ENCODE measurements at places on chromosomes 3 and 15.

DNA sequence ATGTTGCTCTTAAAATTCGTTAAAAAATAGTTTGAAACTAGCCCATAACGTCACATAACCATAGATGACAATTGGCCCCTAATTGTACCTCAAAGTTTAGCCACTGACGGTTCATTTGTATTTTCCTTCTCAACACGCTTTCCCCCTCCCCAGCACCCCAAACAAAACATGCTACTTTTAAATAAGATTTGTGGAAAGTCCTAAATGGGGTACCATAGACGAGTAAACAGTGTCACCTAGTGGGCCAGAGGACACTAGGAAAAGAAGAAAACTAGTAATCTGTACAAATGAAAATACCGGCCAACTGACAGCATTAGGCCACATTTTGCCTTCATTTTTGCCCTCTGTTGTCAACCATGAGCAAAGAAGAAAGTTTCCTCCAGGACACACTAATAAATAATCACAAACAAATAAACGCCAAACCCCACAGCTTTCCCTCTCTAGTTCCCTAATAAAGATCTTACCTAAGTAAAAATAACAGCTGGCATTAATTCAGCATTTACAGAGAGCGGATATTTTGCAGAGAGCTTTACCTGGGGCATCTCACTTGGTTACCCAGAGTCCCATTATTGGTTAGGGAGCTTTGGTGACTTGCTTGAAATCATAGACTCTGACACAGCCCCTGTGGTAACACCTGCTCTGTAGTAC is 175.1 kb upstream of the ATP11B start:
- DNase-seq, result no peak

- no peak for DNase-seq
Observed at GRCh38 chr3:183487896-183488295, 59.5 kb upstream of the MCF2L2 start.

DNA sequence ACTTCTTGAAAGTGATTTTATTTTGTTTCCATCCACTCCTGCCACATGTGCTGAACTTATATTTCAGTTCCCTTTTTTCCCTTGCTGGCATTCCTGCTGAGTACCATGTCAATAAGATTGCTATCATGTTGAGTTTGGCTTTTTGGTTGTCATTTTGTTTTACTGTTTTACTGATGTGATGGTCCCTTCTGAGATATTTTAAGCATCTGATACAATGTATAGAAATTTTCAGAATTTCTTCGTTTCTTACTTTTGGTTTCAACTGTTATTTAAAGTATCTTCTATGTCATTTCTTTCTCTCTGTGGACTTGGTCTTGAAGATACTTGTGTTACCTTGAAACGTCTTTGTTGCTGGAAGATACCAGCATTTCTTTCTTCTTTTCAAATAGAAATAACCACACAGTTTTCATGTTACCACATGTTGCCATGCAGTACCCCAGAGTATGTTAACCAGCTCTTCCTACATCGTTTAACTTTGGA is 14.1 kb downstream of the SIDT1 start:
- DNase-seq, result no peak

GRCh38 chr15:34904527-34904926 is 65.0 kb downstream of the AQR start:
- no peak for DNase-seq

DNA sequence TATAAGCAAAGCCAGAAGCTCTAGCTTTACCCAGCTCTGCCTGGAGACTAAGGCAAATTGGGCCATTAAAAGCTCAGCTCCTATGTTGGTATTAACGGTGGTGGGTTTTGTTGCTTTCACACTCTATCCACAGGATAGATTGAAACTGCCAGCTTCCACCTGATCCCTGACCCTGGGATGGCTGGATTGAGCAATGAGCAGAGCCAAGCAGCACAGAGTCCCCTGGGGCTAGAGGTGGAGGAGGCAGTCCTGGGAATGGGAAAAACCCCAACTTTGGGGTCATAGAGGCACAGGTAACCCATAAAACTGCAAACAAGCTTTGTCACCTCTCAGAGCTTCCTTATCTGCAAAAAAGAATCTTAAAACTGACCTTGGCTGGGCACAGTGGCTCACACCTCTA is 6.6 kb downstream of the RHO start:
- no peak for DNase-seq

GRCh38 chr3:189914799-189915198 is 205.9 kb downstream of the P3H2 start:
- no peak for DNase-seq

DNA sequence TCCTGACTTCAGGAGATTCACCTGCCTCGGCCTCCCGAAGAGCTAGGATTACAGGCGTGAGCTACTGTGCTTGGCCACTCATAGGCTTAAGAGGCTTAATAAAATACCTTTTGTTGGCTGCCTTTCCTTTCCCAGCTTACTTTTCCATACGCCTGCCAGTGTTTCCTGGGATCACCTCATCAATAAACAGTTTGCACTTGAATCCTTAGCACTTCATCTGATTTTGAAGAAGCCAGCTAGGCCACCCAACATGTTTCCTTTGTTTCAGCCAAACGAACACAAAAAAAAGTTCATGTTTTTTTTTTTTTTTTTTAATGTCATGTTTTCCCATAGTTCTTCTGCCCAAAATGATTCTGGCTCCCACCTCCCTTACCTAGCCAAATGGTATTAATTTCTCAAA is 92.3 kb downstream of the RAP2B start:
- DNase-seq, result no peak

DNA sequence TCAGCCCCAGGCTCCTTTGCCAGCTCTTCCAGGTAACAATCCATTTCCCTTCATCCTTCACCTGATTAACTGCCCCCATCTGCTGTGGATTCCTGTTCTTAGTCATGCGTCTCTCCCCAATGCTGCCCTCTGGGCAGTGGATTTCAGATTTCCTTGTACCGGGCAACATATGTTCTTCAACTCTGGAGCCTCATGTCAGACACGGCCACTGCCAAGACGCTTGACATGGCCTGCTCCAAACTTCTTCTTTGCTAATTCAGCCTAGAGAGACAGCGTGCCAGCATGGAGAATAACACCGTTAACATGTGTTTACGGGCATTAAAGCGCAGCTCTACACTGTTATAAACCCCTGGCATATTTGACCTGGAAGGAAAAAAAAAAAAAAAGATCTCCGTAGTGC is 1035.1 kb upstream of the NR2F2 start:
- DNase-seq, result no peak

- no peak for DNase-seq
Observed at GRCh38 chr3:25153561-25153960, 274.5 kb upstream of the RARB start.

DNA sequence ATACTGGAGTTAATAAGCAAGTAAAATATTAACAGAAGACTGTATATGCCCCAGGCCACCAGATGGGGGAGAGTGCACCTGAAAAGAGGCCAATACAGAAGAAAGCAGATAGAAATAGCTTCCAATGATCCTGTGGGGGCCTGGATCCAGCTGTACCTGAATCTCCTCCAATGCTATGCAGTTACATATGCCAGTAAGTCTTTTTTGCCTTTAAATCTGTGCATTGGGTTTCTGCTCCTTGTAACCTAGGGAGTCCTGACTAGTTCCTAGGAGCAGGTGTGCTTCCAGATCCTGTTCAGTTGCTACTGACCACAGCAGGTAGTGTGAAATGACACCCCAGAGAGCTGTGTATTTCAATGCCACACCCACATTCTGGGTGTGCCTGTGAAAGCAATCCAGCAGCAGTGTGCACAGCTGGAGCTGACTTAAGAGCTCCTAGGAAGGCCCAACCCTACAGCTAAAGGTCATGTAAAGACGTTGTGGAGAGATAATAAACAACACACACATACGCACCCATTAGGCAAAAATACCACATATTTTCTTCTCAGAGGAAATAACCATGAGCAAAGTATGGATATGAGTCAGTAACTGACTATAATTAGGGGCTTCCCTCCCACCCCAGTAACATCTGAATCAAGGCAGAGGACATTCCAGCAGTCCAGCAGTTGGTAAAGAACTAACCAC is 62.2 kb upstream of the AKAP13 start:
- no peak for DNase-seq

DNA sequence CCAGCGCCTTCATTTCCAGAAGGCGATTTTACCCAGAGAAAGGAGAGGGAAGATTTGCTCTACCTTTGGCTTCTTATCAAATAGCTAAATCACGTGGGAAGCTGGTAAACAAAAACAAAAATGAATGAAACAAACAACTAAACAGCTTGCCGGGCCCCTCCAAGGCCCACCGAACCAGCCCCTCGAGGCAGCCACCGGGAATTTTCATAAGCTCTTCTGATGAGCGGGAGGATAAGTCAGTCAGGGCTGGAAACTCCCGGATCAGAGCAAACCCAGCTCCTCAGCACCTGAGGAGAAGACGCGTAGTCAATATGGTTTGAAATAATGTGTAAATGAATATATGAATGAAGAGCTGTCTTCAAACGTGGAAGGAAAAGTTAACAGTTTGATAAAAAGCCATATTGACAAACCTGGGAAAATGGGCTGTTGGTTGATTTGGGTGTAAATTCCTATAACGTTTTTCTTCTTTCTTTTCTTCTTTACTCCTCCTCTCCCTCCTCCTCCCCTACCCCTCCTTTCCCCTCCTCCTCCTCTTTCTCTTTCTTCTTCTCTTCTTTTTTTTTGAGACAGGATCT is 10.7 kb downstream of the RPLP1 start:
- DNase-seq, result no peak

DNA sequence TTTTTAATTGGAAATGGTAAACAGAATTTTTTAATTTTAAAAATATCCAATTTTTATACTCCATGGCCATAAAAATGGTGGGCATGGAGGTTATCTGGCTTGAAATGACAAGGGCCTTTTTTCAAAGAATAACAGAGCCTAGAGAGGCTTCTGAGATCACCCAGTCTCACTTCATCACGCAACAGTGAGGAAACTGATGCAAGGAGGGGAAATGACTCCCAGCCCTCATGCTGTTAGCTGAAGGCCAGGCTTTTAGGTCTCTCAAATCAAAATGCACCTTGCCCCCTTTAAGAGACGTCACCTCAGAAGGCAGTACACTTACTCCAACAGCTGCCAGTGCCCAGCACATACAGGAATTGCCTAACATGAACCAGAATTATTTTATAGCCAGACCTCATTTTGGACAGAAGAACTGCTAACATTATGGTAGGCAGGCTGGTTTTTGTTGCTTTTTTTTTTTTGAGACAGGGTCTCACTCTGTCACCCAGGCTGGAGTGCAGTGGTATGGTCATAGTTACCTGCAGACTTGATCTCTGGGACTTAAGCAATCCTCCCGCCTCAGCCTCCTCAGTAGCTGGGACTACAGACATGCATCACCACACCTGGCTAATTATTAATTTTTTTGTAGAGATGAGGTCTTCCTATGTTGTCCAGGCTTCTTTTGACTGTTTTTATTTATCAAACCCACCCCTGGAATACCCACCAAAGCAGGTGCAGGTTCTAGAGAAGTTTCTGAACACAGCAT is 9.1 kb downstream of the RAB43 start:
- no peak for DNase-seq

DNA sequence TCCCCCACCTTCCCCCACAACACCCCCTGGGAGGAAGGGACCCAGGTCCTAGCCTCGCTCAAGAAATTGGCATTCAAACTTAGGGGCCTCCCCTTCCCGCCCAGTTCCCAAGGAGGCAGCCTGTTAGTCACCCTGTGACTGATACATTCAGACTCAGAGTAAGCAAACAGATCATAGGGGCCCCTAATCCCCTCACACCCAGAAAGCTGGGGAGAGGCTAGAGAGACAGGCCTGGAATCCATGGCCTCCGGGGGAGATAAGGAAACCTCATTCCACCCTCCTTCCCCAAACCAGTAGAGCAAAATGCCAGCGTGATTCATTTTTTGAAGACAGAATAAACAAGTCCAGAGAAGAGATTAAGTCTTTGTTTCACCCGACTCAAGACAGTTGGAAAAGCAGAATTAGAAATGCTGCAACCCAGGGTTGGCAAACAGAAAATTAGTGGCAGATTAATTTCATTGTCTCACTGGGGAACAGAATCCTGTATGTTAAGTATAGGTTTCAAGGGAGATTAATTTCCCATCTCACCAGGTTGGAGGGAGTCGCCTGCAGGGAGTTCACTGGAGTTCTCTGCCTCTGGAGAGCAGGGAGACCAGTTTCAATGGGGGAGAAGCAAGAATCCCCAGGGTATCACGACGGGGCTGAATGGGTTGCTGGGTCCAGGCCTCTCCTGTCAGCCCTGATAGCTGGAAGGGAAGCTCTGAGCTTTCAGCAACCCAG is 268.3 kb downstream of the UACA start:
- DNase-seq, result no peak

GRCh38 chr3:33391255-33391995 is 48.8 kb downstream of the UBP1 start:
- no peak for DNase-seq

DNA sequence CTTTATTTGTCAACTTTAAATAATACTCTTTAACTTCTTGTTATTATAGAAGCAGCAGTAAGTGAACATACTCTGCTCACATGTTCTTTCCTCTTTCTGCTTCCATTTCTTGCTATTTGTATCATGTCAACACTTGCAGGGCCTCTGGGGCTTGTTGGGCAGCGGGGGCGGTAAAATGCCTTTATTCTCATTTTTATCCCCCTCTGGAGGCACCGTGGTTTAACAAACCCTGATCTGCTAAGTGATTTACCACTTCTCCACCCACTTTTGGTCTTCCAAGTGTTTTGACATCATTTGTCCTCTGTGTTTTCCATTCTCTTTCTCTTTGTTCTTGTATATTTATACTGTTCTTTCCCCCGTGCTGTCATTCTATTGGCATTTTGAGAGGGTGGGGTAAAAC is 33.9 kb downstream of the SCN10A start:
- DNase-seq, result no peak

DNA sequence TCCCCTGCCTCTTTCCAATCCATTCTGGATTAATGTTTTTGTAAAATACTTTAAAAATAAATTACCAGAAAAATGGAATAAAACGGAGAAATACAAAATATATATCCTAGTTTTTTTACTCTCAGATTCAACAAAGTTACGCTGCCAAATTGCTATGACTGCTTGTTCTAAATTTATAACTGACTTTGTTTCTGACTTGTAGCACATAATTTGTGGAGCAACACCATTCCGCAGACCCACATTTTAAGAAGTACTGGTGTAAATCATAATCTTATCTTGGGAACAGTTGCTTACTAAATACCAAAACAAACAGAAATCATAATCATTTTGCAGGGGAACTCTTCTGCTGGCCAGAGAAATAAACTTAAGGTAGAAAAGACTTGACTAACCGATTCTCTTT is 339.4 kb upstream of the CBLB start:
- no peak for DNase-seq

DNA sequence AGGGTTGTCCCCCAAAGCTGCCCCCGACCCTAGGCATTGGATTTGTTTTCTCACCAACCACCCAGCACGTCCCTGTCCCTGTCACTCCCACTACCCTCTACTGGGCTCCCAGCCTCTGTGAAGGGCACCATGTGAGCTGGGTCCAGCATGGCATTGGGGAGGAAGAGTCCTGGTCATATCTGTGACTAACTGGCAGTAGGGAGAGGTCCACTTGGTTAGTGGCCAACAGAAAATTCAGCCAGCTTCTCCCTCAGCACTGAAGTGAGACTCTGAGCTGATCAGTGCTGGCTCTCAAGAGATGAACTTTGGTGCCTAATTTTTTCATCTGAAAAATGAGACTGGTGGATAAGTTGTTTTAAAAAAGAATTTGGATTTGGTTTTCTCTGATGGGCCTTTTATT is 11.3 kb upstream of the KIF23 start:
- DNase-seq, result no peak

- DNase-seq, result no peak
Observed at GRCh38 chr3:177713928-177714900, 516.9 kb upstream of the TBL1XR1 start.

All from germinal center (tissue), 1 donor.